ENCODE measurements at places on chromosomes 7 and 10. TPM values are rescaled to one million over a fixed set of nuclear protein-coding genes. Genes with fewer than 3 reads are reported as not detected.

Gene ZNF727
- polyA plus RNA-seq = 0.32 TPM

Gene GIMAP5
- polyA plus RNA-seq = 5.6 TPM

Gene RAMP3
- polyA plus RNA-seq = 8.2 TPM

Gene EEPD1
- 9.1 TPM for polyA plus RNA-seq

Gene GLUD1
- 192 TPM for polyA plus RNA-seq

Gene RNF133
- 0.18 TPM for polyA plus RNA-seq

Gene AKR1C1
- polyA plus RNA-seq = 15.3 TPM

Gene TCERG1L
- 1.3 TPM for polyA plus RNA-seq

Gene NME8
- polyA plus RNA-seq = not detected

Gene CYP26C1
- 0.05 TPM for polyA plus RNA-seq

Gene CLRN3
- polyA plus RNA-seq = 22.5 TPM

Gene PLAC9
- 14.6 TPM for polyA plus RNA-seq

Gene COG5
- polyA plus RNA-seq = 37.7 TPM

Gene POU6F2
- 0.18 TPM for polyA plus RNA-seq

Gene ANKRD61
- 3.4 TPM for polyA plus RNA-seq

Gene AKR1B1
- polyA plus RNA-seq = 106 TPM

Gene GJC3
- 0.73 TPM for polyA plus RNA-seq

Gene KIF11
- 48.9 TPM for polyA plus RNA-seq

Gene NOD1
- 11.8 TPM for polyA plus RNA-seq

Gene OR6V1
- polyA plus RNA-seq = not detected

Gene AKR1C8
- 0.20 TPM for polyA plus RNA-seq

Gene PTPRN2
- 5.7 TPM for polyA plus RNA-seq

Gene CTTNBP2
- polyA plus RNA-seq = 39.3 TPM

Gene COL1A2
- polyA plus RNA-seq = 746 TPM

Gene SUN3
- 0.17 TPM for polyA plus RNA-seq

Gene ABCB4
- polyA plus RNA-seq = 4.1 TPM

Gene PTPN20
- polyA plus RNA-seq = 7.3 TPM

Gene RP9
- 39.3 TPM for polyA plus RNA-seq

Gene GDF2
- polyA plus RNA-seq = not detected

Gene HOXA4
- polyA plus RNA-seq = 28.6 TPM

Measured in left kidney (tissue), 8 donors.